ENCODE measurements at places on chromosomes 1 and 21.

DNA sequence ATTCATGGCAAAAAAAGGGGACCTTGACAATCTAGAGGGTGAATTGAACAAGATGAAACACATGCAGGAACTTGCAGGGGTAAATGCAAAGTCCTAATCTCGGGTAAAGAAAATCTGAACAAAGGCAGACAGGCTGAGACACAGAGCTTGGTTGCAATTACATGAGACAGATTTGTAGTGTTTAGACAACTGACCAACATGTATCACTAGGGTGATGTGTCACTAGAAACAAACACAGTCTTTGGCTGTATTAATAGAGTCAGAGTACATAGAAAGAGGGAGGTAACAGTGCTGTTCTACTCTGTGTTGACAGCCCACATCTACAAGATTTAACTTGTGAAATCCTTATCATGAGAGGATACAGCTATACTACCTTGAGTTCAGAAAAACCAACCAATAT is 78.1 kb upstream of the GRIK3 start:
- DNase-seq: no peak

DNA sequence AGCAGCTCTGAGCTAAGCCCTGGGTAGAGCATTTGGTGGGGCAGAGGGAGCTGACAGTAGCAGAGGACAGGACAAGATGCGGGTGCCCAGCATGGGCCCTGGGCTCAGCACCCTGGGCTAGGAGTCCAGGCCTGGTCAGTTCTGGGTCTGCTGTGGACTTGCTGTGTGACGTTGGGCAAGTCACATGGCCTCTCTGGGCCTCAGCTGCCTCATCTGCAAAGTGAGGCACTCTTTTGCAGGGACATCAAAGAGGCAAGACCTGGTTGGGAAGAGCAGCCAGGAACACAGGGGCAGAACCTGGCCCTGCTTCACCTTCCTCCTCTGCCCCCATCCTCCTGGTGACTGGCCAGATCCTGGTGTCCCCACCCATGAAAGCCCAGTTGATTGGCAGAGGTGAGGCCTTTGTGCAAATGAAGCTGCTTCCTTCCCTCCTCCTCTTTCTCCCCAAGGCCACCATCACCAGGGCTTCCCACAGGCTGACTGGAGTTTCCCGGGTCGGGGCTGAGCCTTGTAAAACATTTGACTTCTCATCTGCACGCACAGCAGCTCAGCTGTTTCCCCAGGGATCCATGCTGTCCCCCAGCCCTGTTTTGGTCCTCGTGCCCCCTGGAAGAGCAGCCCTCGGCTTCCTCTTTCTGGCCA is 350.5 kb downstream of the MATN1 start:
- no peak for DNase-seq

GRCh38 chr21:41777951-41778815 is 11.3 kb upstream of the RIPK4 start:
- no peak for DNase-seq

GRCh38 chr21:44433791-44434567 is 21.3 kb upstream of the LRRC3 start:
- DNase-seq: no peak
